ENCODE measurements at places on chromosomes 2 and 18.

DNA sequence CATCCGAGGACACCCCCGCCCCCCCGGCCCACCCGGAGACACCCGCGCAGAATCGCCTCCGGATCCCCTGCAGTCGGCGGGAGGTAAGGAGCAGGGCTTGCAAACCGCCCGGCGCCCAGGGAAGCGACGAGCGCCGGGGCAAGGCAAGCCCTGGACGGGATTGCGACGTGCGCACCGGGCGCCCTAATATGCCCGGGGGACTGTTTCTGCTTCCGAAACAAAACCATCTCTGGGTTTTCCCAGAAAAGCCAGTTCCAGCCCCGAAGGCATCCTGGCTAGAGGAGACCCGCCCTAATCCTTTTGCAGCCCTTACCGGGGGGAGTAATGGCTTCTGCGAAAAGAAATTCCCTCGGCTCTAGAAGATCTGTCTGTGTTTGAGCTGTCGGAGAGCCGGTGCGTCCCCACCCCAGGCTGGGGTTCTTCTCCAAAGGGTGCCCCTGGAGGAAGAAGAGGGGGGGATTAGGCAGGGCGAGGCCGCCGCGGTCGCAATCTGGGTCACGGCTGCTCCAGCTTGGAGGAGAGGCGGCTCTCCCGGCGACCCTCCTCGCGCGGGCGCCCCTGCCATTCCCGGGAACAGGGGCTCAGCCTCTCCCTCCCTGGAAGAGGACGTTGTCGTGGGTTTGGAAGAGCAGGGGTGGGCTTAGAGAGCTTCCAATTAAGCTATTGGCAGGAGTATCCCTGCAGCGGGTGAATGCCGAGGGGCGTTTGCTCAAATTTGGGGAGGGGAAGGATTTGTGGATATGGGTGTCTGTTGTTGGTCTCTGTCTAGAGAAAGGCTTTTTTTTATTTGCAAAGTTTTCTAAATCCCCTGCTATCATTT lies 521 bp downstream of the MYCN start:
- DNase-seq, result no peak

GRCh38 chr2:3651691-3652648 lies 6.0 kb upstream of the ALLC start:
- DNase-seq, result peak; percentile 96

GRCh38 chr18:36460854-36461253 lies 163.3 kb downstream of the FHOD3 start:
- DNase-seq, result no peak

DNA sequence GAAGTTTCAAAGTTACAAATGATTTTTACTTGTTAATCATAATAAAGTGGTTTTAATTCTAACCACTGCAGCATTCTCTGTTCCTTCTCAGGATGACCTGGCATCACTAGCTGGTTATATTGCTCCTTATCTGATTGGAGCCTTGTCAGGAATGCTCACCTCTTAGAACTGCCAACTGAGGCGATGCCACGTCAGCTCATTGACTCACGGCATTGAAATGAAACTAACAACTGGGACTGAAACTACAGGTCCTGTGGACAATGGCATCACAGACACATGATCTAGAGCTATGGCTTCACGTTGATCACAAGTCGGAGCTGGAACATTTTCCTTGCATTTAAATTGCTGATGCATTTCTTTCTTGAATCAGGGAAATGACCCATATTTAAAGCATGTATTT lies 54.9 kb upstream of the MAP2 start:
- no peak for DNase-seq

- DNase-seq, result no peak
Measured at GRCh38 chr2:72846171-72847095, 20.6 kb upstream of the EXOC6B start.

DNA sequence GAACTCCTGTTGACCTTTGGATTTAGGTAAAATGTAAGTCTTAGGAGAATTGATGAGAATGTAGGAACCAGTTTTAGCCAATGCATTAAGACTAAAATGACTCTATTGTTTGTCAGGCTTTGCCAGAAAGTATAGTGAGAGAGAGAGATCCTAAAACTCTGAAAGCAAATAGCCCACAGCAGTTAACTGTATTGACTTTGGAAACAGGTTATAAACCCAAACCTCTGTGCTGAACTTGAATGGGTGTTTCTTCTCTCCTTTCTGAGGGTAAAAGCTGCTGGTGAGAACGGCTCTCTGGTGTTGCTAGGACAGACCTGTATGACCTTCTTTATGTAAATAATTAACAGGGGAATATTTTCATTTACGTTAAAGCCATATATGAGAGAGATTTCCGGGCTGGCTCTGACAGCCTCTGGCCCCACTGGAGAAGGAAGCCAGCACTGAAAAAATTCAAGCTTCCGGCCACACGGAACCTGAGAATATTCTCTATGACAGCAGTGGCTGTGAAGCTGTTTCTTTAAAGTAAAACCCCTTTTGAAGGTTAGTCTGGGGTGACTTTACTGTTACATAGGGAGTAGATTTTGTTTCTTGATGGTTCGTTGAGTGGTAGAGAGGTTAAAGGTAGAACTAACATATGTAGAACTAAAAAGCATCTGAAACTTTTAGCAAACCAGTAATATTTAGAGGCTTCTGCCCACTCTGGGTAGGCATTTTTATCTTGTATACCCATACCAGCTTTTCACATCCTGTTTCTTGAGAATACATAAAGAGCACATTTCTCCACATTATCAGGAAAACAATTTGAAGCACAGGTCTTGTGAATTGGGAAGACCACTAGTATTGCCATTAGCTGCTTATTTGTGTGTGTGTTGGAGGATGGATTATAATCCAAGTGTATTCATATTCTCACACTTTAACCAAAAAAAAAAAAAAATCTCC lies 123.8 kb downstream of the SPTBN1 start:
- no peak for DNase-seq

DNA sequence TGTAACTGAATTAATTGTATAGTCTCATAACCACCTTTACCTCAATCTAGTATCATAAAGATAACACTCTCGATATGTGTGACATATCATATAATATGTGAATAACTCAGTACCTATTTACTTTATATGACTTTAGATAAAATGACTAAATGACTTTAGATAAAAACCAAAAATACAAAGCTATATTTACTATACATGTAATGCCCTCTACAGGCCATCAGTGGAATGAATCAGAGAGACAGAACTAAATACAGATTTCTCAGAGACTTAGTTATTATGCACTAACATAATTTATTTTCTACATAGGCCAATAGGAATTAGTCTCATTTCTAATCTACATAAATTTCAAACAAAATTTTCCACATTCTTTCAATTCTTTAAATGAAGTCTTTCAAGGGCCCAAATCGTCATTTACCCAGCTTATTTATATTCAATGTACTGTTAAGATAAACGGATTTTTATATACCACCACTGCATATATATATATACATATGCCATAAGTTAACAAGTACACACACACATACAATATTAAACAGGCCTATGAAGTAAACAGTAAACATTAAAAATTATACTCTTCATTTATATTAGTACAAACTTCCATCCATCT lies 219.9 kb downstream of the EXOC6B start:
- no peak for DNase-seq

Data from SK-N-DZ (cell line).